ENCODE measurements at places on chromosomes 2 and 18.

- peak; percentile 55 for DNase-seq
Observed at GRCh38 chr2:199457147-199458008, at the start of gene SATB2. SATB2 (minus strand) TSS chr2:199457939; CDS start chr2:199456037, 1,902 bp downstream.

DNA sequence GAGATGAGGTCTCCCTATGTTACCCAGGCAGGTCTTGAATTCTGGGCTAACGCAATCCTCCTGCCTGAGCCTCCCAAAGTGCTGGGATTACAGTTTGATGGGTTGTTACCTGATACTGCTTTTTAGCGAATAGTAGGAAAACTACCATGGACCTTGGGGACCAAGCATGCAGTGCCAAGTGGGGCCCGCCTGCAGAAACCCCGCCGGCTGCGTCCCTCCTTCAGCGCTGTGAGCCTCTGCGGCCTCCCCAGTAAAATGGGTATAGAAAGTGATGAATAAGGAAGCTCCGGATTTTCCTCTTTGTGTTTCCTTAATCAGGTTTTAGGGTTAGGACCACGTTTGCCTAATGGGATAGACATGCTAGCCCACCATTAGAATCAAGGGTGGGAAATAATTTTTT, 30.4 kb downstream of the RAMP1 start:
- DNase-seq: no peak

GRCh38 chr18:3511980-3512379, 62.0 kb downstream of the TGIF1 start:
- peak; percentile 83 for DNase-seq

DNA sequence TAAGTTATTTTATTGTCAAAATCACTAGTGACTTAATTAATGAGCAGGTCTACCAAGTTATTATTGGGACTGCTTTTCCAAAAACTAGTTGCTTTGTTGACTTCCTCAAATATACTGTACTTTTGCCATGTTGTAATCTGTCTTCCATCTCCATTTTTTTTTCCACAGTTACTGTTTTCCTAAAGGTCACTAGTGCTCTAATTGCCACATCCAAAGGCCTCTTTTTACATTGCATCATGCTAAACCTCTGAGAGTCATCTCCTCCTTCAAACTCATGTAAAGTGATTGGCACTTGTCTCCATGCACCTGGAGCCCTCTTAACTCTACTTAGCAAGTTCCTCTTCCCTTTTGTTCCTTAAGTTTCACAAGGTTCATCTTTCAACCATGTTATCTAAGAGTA, 11.8 kb downstream of the PMAIP1 start:
- DNase-seq: no peak

DNA sequence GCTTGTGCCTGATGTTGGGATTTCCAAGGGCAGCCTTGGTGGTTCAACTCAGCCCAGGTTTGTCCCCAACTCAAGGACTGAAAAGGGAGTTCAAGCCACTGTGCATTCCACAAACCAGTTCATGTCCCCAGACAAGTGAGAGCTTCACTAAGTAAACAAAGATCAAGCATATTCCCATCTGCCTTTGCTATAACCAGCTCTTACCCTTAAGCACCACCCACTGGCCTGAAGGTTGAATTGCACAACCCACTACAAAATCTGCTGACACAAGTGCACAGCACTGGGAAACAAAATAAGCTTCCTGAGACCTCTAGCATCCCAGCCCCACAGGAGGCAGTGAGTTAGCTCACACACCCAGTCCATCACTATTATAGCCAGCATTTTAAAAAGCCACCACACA, 516.7 kb downstream of the NR4A2 start:
- DNase-seq: no peak

DNA sequence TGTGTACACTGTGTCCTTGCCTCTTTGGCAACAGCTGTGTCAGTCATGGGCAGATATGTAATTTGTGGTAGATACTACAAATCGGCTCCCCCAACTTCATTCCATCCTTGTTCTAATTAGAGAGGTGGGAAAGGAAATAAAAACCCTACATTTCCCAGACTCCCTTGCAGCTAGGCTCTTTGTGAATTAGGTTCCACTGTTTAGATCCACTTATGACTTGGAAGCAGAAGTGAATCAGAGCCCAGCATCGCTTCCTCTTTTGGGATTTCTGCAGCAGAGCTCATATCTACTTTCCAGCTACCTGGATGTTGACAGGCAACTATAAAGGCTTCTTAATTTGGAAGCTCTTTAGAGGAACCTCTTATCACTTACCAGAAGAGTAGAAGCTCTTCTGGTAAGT, 34.1 kb upstream of the NARS1 start:
- no peak for DNase-seq

GRCh38 chr2:926259-926793, 24.3 kb upstream of the SNTG2 start:
- no peak for DNase-seq

GRCh38 chr2:52428224-52428623, 1339.4 kb upstream of the CHAC2 start:
- DNase-seq: no peak

GRCh38 chr2:100126201-100126600, 16.2 kb downstream of the AFF3 start:
- no peak for DNase-seq

- DNase-seq: peak; percentile 100
Observed at GRCh38 chr2:203804070-203804469, 63.5 kb upstream of the CTLA4 start.

All from AG10803 (cell line).